ENCODE measurements at places on chromosomes 16 and 17.

DNA sequence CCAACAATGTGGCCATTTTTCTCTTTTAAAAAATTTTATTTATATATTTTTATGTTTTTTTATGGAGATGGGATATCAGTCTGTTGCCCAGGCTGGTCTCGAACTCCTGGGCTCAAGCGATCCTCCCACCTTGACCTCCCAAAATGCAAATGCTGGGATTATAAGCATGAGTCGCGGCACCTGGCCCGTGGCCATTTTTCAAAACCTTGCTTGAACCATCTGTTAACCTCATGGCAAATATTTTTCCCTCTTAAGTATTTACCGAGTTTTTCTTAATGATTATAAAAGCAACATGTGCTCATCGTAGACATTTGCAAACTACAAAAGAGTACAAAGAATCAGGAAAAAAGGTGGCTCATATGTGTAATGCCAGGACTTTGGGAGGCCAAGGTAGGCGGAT lies 127.6 kb downstream of the ABCC6 start:
- DNase-seq, result no peak

- DNase-seq, result no peak
These were observed 28.3 kb downstream of the C16orf95 start for GRCh38 chr16:87288753-87289362.

GRCh38 chr17:42868338-42868737 lies 17.3 kb downstream of the AOC3 start:
- DNase-seq, result no peak

DNA sequence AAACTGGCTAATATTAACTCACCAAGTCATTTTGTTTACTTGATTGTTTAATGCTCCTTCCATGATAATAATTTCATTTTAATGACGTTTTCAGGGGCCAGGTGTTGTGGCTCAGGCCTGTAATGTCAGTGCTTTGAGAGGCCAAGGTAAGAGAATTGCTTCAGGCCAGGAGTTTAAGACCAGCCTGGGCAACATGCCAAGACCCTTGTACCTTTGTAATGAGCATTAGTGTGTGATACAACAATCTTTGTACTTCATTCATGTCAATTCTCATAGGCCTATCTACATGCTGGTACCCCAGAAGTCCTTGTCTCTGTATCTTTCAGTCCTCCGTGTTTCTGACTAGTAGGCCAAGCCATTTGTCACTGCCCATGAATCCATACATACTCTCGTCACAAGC lies 296.9 kb downstream of the ZFHX3 start:
- DNase-seq, result no peak

DNA sequence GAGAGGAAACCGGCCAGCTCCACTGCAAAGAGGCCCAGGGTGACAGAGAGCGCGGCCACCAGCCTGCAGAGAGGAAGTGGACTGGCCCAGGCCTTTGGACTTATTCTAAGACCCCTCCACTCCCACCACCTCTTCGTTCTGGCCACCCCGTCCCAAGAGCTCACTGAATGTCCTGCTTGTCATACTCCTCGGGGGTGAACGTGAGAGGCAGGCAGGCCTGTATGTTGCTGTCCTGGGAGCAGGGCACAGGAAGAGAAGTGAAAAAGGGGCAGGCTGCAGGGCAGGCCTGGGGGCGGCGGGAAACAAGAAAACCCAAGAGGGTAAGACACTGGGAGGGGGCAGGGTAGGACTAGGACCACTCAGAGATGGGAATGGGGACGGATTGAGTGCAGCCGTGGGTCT lies 384 bp downstream of the TMEM107 start:
- DNase-seq, result peak; percentile 38
